CD4-positive, CD25-positive, alpha-beta regulatory T cell (primary cell): ENCODE measurements at places on chromosomes 3 and 15. TPM values are rescaled to one million over a fixed set of nuclear protein-coding genes. Genes with fewer than 3 reads are reported as not detected.

Gene TMCO5A
- not detected for polyA plus RNA-seq

GRCh38 chr15:84765675-84766074, 17.3 kb downstream of the ZNF592 start:
- no peaks in the 10 kb centered on the region for H3K27me3 ChIP-seq
- H3K27ac ChIP-seq: no peak overlapping the region
- no peak for DNase-seq
- peaks cover 37% of the 10 kb centered on the region for H3K36me3 ChIP-seq

GRCh38 chr15:39833515-39833981, 50.9 kb upstream of the FSIP1 start:
- H3K4me1 ChIP-seq: no peaks in the 10 kb centered on the region
- peaks cover 32% of the 10 kb centered on the region for H3K27me3 ChIP-seq
- no peak overlapping the region for H3K4me3 ChIP-seq
- no peaks in the 10 kb centered on the region for H3K36me3 ChIP-seq
- no peak overlapping the region for H3K27ac ChIP-seq
- no peak for DNase-seq

DNA sequence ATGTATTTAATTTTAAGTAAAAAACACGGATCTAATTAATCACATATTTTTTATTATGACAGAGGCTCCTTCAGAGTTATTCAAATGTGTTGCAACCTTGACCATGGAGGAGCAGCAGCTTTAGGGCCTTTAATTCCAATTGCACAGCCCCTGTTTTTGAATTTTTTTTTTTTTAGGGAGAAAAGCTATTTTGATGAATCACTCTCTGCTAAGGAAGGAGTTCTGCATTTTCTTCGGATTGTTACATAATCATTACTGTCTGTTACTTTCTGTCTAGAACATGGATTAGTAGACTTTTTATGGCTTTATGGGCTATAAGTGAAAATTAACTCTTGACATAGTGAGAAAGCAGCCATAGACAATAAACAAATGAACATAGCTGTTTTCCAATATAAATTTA, 90.8 kb downstream of the MCTP2 start:
- no peaks in the 10 kb centered on the region for H3K36me3 ChIP-seq
- no peak overlapping the region for H3K4me3 ChIP-seq
- no peaks in the 10 kb centered on the region for H3K4me1 ChIP-seq
- H3K27me3 ChIP-seq: no peaks in the 10 kb centered on the region

Gene NME9
- 0.33 TPM for polyA plus RNA-seq

GRCh38 chr15:82540984-82541431, 751 bp upstream of the RPS17 start:
- no peak for DNase-seq
- peaks cover 30% of the 10 kb centered on the region for H3K36me3 ChIP-seq
- peak overlapping the region; percentile 86 for H3K27ac ChIP-seq
- peaks cover 26% of the 10 kb centered on the region for H3K4me1 ChIP-seq

DNA sequence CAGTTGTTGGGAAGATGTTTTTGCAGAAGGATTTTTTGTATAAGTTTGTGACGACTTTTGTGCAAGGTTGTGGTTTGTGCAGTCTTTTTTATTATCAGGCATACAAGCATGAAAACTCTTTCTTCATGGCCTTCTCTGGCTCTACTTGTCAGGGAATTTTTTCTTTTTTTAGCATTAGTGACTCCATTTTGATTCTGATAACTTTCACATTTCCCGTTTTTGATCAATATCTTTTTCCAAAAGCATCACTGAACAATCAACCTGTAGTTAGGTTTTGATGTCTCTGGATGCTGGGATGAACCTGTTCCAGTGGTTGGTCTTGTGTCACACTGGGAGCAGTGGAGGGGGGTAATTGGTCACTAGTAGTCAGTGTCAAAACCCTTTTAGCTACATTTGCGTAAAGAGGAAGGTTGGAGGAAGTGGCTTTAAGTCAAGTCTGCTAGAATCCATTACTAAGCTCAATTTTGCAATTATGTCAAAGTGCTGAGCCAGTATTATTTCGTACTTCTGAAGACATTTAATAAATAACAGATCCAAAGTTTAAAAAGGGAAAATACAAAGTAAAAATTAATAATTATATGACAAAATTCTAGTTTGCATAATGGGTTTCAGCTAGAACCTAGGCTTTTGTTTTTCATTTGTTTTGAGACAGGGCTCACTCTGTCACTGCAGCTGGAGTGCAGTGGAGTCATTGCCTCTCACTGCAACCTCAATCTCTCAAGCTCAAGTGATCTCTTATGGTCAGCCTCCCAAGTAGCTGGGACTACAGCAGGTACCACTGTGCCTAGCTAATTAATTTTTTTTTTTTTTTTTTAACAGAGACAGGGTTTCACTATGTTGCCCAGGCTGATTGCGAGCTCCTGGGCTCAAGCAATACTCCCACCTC, 18.8 kb upstream of the CFAP161 start:
- H3K4me1 ChIP-seq: no peaks in the 10 kb centered on the region
- H3K36me3 ChIP-seq: no peaks in the 10 kb centered on the region
- H3K4me3 ChIP-seq: no peak overlapping the region
- H3K27me3 ChIP-seq: peaks cover 29% of the 10 kb centered on the region

DNA sequence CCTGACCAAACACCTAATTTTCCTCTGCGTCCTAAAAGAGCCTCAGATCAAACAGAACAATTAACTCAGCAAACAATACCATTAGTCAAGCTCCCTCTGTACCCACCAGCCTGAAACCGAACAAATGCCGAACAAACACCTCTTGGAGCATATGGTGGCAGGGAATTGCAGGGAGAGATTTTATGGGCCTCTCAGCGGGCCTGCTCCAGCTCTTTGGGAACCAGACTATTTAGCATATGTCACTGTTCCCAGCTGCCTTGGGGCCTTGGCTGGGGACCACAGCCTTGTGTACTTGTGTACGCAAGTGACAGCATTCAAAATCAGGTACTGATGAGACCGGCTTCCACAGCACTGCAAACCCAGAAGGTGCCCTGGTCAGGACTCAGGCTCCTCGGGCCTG, 388.8 kb upstream of the PPP2R3A start:
- H3K27ac ChIP-seq: no peak overlapping the region
- no peaks in the 10 kb centered on the region for H3K36me3 ChIP-seq
- no peak overlapping the region for H3K4me3 ChIP-seq
- H3K4me1 ChIP-seq: no peaks in the 10 kb centered on the region

GRCh38 chr3:113431811-113432210, 9.5 kb downstream of the CFAP44 start:
- H3K4me1 ChIP-seq: no peaks in the 10 kb centered on the region
- H3K27ac ChIP-seq: no peak overlapping the region
- DNase-seq: no peak
- peaks cover 10% of the 10 kb centered on the region for H3K36me3 ChIP-seq
- H3K27me3 ChIP-seq: no peaks in the 10 kb centered on the region

DNA sequence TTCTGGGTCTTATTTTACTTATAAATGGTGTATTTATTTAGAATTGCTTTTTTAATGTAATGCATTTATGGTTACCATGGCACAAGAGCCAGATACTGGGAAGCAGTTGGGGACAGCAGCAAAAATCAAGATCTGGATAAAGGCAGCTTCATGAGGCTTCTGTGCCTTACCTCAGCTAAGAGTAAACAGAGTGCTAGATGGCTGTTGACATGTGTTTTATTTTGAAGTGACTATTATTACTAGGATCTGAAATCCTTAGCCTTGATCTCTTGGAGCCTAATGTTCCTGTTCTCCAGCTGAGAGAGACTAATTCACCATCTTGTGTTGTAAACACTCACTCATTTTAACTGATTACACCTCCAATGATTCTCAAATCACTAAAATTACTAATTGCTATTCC, 317.8 kb downstream of the LPP start:
- no peak overlapping the region for H3K4me3 ChIP-seq
- no peak for DNase-seq
- no peaks in the 10 kb centered on the region for H3K27me3 ChIP-seq
- no peak overlapping the region for H3K27ac ChIP-seq
- H3K4me1 ChIP-seq: no peaks in the 10 kb centered on the region

Gene FBLN2
- not detected for polyA plus RNA-seq

Gene SYNM
- not detected for polyA plus RNA-seq

Gene LIPC
- 1.7 TPM for polyA plus RNA-seq

Gene TERC
- not detected for polyA plus RNA-seq

DNA sequence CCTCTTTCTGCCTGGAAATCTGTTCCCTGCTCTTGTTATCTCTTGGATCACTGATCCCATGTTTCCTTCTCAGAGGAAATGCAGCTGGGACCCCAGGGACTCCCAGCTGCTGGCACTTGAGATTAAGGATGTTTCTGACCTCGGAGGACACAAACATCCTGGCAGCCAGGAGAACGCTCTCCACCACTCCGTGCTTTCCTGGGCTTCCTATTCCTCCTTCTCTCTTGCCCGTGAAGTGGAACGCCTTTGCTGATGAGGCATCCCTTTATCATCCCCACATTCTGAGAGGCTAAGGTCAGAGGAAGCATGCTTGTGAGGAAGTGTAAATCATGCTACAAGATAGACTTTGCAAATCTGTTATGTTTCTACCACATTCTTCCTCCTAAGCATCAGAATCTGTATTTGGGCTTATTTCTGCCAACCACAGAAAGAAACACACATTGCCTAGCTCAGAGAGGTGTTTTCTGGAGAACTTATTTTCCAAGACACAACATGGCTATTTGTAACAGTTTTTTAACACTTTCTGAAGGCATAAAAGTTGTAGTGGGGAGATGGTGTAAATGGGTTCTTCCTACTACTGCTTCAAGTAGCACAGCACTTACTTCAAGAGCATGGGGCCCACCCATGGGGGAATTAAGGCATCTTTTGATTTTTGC, 25.6 kb upstream of the LDHAL6B start:
- DNase-seq: no peak
- H3K27me3 ChIP-seq: no peaks in the 10 kb centered on the region
- no peak overlapping the region for H3K27ac ChIP-seq
- H3K4me1 ChIP-seq: no peaks in the 10 kb centered on the region
- H3K36me3 ChIP-seq: no peaks in the 10 kb centered on the region

Gene PROK2
- 1.0 TPM for polyA plus RNA-seq

DNA sequence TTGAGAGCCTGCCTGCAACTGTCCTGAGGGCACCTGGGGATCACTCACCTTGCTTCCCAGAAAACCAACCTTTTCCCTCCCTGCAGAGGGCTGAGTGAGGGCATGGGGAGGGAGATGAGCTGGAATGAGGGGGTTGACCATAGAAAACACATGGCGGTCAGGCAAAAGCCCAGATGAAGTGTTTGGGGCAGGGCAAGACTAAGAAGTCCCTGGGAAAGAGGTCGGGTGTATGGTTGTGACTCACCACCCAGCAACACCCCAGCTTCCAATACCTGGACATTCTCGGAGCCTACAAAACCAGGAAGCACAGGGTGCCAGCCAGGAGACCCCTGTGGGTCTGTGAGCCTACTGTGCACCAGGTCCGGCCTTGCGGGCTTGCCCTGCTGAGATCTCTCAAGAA, 95.3 kb upstream of the ATP2B2 start:
- no peak overlapping the region for H3K4me3 ChIP-seq
- no peaks in the 10 kb centered on the region for H3K36me3 ChIP-seq
- no peak for DNase-seq
- no peak overlapping the region for H3K27ac ChIP-seq

DNA sequence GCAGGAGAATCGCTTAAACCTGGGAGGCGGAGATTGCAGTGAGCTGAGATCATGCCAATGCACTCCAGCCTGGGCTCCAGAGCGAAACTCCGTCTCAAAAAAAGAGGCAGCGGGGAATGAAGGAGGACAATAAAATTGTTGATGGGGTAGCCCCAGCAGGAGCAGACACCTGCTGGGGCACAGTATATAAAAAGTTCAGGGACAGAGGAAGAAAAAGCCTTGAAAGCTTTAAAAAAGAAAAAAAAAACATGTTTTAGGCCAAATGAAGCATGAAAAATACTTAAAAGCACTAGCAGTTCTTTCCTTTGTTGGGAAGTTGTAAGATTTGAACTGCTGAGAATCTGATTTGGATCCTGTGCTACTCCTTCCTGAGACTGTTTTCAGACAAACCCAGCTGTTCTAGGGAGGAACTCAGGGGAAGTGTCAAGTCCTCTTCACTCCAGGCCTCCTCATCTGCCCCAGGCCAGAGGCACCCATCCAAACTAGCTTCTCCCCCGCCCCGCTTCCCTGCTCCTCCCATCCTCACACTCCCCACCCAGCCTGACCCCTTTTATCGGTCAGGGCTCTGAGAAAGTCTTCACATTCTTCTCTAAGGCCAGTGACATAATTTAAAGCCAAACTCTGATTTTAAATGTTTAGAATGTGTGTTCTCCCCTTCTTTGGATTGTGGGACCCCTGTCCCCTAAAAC, 4.9 kb downstream of the IL17RD start:
- no peak for DNase-seq
- H3K4me3 ChIP-seq: no peak overlapping the region
- H3K36me3 ChIP-seq: no peaks in the 10 kb centered on the region
- H3K27me3 ChIP-seq: peaks cover 15% of the 10 kb centered on the region
- H3K27ac ChIP-seq: no peak overlapping the region

DNA sequence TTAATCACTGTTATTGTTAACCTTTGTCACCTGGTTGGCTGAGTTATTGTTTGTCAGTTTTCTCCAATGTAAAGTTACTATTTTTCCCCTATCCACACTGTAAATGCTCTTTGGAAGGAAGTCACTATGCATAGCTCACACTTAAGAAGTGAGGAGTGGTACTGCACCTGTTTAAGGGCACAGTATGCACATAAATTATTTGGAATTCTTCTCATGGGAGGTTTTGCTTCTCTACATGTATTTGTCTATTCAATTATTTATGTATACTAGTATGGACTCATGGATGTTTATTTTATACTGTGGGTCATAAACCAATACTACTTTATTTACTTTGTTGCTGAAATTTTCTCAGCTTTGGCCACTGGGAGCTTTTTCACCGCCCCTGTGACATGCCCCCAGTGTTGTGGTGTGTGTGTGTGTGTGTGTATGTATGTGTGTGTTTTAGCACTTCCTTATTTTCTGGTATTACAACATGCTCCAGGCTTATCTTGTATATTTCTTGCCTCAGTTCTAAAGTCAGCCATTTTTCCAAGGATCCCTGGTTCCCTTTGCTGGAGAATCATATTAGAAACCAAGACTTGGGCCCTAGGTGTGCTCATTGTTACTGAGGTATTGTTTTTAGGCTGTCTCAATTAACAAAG, 290.5 kb downstream of the KBTBD8 start:
- H3K27ac ChIP-seq: no peak overlapping the region
- no peaks in the 10 kb centered on the region for H3K27me3 ChIP-seq
- H3K4me1 ChIP-seq: no peaks in the 10 kb centered on the region
- no peaks in the 10 kb centered on the region for H3K36me3 ChIP-seq
- no peak for DNase-seq

Gene HYAL2
- 2.7 TPM for polyA plus RNA-seq

GRCh38 chr3:53773021-53773436, 73.2 kb downstream of the CHDH start:
- DNase-seq: no peak
- no peaks in the 10 kb centered on the region for H3K4me1 ChIP-seq
- no peak overlapping the region for H3K4me3 ChIP-seq
- H3K36me3 ChIP-seq: no peaks in the 10 kb centered on the region
- H3K27me3 ChIP-seq: peaks cover 3% of the 10 kb centered on the region
